ENCODE measurements at places on chromosomes 11 and 22.

DNA sequence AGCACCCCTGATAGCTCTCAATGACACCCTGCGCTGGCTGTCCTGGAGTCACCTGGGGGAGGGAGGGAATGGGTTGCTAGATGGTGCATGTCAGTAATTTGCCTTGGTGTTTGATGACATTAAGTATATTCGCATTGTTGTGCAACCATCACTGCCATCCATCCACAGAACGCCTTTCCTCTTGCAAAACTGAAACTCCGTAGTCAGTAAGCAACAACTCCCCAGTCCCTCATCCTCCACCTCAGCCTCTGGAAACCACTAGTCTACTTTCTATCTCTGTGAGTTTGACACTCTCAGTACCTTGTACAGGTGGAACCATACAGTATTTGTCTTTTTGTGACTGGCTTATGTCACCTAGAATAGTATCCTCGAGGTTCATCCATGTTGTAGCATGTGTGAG, 62.6 kb downstream of the PKNOX2 start:
- no peak for DNase-seq

DNA sequence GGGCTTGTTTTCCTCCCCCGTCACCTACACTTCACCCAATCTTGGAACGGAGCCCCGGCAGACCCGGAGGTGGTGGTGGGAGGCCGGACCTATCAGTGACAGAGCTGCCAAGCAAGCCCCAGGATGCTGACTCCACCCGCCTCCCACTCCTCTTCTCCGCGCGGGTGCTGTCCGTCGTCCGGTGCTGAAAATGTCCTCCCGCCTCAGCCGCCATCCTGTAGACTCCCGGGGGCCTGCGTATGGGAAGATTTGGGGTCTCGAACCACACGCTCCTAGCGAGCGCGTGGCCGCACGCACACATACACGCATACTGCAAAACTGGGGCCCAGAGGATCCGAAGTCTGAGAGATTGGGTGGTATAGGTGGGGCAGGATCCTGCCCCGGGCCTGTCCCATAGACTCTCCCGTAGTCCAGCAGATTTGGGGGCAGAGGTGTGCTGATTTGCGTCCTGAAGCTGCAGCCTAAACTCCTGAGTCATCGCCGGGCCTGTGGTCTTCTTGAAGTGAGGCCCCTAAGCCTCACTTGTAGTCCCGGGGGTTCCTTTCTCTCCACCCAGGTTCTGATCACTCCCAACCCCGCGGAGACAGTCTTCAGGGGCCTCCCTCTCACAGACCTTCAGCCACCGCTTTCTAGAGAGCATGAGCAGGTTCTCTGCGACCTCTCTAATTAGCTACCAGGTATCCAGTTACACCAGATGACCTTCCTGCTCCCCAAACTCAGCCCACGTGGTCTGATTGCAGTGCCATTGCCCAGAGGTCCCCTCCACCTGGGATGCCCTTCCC, 796 bp upstream of the YIF1A start:
- no peak for DNase-seq

- no peak for DNase-seq
These were observed 148.8 kb downstream of the DBX1 start for GRCh38 chr11:20011307-20011951.

DNA sequence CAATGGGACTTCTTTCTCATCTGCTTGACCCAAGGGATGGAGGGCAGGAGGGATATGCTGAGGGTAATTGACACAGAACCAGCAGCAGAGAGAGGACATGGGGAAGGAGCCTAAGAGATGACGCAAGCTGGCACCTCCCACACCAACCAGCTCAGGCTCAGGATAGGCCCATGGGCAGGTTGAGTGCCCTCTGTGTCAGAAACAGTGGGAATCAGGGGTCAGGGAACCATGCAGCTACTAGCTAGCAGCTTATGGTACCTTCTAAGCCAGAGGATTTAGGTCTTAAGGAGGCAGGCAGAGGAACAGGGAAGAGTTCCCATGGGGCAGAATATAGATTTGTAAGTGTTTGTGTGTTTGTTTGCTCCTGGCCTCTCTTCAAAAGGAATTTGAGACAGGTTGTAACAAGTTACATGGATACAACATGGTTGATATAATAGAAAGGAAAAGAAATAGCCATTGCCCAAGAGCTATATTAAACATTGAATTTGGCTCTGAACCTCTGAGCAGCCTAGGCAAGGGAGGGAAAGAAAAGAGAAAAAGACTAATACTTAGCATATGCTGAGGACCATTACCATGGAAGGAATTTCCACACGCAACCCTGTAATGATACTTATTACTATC, 39.9 kb upstream of the NAV2 start:
- no peak for DNase-seq

- no peak for DNase-seq
These were observed 22.2 kb downstream of the IL10RA start for GRCh38 chr11:118008271-118008911.

GRCh38 chr11:130161441-130162145, 2.0 kb downstream of the ST14 start:
- no peak for DNase-seq

GRCh38 chr11:68564261-68564660, 103.7 kb downstream of the PPP6R3 start:
- DNase-seq, result no peak

DNA sequence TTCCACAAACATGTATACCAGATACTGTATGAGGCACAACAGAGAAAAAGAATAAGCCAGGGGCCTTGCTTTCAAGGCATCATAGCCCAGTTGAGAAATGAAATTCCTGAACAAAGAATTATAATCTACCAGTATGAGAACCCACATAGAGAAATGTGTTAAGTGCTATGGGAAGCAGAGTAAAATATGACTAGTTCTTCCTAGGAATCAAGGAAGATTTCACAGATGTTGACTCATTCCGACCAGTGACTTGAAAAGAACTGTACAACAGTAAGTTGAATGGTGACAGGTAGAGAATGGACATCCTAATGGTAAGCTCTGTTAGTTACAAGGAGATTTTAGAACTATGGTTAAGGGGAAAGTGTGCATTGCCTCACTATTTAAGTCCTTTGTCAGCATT, 102.6 kb downstream of the TRIM44 start:
- no peak for DNase-seq

GRCh38 chr11:44623731-44624491, 58.4 kb downstream of the CD82 start:
- no peak for DNase-seq

DNA sequence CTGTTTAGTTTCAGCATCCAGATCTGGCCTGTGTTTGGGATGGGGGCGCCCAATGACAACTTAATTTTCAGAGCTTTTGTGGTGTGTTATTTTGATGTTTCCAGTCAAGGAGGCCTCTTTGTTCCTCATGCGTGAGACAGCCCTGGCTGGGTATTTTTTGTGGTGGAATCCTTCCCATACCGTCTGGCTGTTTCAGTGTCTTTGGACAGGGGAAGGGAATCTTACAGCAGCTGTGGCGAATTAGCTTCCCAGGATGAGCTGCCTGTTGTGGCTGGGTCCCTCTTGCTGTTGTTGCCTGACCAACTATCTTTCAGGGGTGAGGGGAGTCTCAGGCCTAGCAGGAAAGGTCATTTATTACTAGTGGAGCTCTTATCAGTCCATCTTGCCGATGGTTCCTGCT, 138.8 kb downstream of the ARHGAP20 start:
- no peak for DNase-seq

DNA sequence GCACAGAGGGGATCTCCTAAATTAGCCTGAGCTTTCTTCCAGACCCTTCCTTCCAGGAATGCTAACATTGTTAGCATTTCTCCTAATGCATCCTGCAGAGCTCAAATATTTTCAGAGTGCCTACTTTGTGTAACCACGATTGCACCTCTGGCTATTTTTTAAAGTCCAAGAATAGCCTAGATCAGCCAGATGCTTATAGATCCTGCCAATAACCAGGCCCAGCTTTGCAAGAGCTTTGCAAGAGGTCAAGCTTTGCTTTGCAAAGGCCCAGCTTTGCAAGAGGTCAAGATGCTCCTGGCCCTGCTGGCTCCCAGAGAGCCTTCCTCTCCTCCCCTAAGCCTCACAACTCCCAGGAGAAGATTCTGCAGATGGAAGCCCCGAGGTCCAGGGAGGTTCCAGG, 491.9 kb downstream of the MN1 start:
- no peak for DNase-seq

DNA sequence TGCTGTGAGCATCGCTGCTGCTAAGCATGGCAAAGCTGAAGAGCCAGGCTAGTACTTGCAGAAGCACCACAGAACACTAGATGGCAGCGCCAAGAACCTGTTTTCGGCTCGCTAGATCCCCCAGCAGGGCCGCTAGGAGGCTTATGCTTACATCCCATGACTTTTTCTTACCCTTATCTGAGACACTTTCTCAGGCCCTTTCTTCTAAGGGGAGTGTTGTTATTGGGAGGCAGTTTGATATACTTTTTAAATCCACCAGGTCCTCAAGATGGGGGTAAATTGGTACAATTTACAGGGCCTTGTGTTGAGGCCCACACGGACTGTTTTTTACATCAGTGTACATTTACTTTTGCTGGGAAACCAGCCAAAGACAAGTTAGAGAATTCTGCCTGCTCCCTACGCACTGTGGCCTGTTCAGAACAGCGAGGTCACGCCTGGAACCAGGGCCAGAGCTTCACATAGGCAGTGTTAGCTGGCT, 4.0 kb downstream of the TRIM6 start:
- DNase-seq, result no peak

- DNase-seq, result no peak
These were observed 250.7 kb downstream of the LUZP2 start for GRCh38 chr11:24747275-24748251.

- no peak for DNase-seq
These were observed 11.6 kb downstream of the RIBC2 start for GRCh38 chr22:45425101-45425500.

DNA sequence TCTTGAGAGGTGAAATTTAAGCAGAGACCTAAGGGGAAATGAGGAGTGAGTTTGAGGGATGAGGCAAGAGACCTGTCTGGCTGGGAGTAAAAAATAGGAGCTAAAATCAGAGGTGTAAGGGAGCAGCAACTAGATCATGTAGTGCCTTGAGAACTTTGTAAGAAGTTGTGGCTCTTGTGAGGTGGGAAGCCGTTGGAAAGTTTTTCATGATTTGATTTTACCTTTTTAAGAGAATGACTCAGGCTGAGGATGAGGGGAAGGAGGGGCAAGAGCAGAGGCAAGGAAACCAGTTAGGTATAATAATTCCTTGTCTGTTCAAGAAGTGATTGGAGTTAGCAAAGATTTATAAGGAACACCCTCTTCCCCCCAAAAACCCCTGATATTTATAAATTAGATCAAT, 25.8 kb downstream of the QSER1 start:
- no peak for DNase-seq

GRCh38 chr22:35643991-35644390, 4.3 kb upstream of the APOL6 start:
- DNase-seq, result no peak

GRCh38 chr11:61473370-61474012, 35.1 kb upstream of the LRRC10B start:
- no peak for DNase-seq

GRCh38 chr11:34049028-34049427, 2.5 kb upstream of the CAPRIN1 start:
- DNase-seq, result no peak

DNA sequence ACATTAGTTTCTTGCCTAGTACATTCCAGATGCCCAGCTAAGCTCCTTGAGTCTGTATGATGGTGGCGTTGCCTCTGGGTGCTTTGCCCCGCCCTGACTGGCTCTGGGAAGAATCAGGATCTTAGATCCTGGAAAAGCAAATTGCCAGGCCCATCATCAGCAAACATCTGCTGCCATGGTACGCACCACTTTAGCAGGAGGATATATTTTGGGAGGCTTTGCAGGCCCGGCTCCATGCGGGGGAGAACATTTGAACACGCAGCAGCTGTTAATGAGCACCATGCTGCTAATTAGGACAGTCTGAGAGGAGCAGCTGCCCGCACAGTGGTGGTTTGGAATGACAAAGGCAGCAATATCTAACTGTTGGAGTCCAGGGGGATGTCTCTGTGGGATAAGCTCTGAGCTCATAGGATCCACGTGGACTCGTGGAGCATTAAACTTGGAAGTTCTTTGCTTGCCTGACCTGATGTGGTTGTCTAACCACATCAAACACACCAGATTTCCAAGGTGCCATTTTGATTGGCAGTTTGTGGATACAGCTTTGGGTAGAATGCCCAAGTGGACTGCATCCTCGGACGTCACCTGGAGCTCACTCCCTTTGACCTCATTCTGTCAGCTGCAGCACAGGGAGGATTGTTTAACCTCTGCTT, 217.0 kb upstream of the ZBED5 start:
- no peak for DNase-seq

DNA sequence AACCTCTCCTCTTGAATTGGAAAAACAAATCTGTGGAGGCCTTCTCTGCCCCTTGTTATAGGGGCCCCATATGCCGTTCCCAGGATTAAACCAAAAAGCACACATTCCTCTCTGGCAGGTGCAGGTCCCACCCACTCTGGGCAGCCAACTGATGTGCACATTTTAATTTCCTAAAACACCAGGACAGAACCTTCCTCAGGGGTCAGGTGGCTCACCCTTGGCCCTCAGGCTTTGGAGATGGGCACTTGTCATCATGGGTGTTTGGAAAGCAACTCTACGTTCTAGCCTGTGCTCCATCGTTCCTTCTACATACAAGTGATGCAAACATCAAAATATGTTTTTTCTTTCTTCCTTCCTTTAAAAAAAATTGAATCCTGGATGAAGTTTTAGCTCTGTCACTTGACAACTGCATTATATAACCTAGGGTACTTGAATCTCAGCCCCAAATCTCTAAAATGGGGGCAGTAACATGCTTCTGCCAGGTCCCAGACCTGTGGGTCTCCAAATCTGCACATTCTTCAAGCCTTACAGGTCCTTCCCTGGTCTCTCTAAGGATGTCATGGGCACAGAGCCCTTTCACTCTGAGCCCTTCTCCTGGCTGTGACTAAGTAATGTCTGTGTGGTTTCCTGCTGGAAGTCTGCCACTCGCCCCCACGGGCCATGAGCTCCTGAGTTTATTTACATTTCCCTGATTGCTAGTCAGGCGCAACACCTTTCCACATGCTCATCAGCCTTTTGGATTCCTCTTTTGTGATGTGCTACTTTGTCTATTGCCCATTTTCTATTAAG, 43.8 kb downstream of the KCNQ1OT1 start:
- no peak for DNase-seq

DNA sequence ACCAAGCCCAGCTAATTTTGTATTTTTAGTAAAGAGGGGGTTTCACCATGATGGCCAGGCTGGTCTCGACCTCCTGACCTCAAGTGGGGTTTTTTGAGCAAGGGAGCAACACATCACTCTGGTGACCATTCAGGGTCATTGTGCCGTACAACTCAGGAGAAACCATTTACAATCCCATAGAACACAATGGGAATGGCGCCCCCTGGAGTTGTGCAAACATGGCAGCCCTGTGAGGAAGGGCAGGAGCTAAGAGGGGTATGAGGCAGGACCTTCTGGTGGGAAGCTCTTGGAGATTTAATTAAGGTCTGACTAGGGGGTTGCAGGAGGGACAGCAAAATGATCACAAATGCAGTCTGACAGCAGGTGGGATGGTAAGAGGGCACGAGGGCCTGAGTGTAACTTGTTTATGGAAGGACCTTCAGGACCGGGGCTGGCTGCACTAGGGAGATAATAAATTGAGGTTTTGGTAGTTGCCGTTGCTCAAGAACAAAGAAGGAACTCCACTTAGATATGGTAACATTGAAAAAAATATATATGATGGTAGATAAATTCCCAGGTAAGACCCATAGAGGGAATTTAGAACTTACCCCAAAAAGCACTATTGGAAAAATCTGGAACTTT, 9.1 kb upstream of the CSF2RB start:
- DNase-seq, result no peak

- no peak for DNase-seq
These were observed 303.3 kb downstream of the BRD1 start for GRCh38 chr22:49524362-49524761.

- no peak for DNase-seq
These were observed 3.8 kb upstream of the RFPL3 start for GRCh38 chr22:32353840-32354239.

- DNase-seq, result no peak
These were observed 161.4 kb downstream of the AASDHPPT start for GRCh38 chr11:106238704-106239360.
